Stimulated activated CD4-positive, alpha-beta T cell treated with anti-CD3 and anti-CD28 coated beads, Interleukin-4, amount 100 ng/mL, for 4 hours (primary cell): ENCODE measurements at places on chromosomes 6 and 20.

DNA sequence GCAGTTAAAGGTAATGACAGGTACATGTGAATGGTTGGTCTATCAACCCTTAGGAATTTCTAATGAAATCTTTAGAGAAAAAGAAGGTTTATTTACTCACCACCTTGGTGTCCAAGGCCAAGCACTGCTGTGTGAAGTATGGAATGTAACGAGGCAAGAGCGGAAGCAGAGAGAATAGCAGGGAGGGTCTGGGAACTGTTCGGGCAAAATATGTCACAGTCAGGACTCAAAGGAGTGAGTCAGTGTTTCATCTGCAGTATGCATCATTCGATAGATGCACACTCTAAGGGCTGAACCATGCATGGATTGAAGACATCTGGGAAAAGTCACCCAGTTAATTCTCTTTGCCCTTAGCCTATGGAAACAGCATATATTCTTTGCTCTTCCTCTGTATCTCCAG is 33.2 kb downstream of the ADGRF5 start:
- DNase-seq, result no peak

DNA sequence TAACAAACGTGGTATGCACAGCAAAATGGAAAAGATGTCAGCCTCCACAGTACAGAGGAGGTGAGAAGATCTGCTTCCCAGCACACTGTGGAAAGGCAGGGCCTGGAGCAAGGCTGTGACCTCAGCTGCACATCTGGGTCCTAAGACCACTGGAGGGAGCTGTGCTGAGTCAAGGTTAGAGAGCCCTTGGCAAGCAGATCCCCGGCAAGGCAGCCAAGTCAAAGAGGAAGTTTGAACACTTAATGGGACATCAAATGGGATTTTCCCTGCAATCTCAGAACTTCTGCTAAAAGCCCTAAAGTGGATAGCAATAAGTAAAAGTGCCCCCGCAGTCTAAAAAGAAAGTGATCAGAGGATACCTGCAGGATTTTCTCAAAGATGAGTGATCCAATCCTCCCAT is 39.5 kb downstream of the UNC5CL start:
- no peak for DNase-seq

DNA sequence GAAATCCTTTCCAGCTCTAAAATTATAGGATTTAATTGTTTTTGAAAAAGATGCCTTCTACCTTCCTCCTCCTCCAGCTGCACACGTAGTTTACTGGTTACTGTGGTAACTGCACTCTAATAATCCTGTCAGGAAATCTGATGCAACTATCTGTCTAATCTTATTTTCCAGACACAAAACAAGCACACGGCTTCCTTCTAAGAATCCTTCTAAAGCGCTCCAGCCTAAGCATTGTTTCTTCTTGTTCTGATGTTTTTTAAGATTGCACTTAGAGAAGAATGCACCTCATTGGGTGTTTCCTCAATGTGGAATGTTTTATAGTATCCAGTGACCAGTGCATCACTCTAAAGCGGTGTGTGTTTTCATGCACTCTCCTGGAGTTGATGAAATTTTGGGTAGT is 63.6 kb downstream of the CARMIL1 start:
- DNase-seq, result no peak

GRCh38 chr6:144036064-144036834 is 28.2 kb upstream of the PLAGL1 start:
- DNase-seq, result no peak

- no peak for DNase-seq
Observed at GRCh38 chr20:31836853-31837608, 8.4 kb downstream of the FOXS1 start.

GRCh38 chr6:87250019-87250418 is 72.4 kb upstream of the SMIM8 start:
- no peak for DNase-seq

DNA sequence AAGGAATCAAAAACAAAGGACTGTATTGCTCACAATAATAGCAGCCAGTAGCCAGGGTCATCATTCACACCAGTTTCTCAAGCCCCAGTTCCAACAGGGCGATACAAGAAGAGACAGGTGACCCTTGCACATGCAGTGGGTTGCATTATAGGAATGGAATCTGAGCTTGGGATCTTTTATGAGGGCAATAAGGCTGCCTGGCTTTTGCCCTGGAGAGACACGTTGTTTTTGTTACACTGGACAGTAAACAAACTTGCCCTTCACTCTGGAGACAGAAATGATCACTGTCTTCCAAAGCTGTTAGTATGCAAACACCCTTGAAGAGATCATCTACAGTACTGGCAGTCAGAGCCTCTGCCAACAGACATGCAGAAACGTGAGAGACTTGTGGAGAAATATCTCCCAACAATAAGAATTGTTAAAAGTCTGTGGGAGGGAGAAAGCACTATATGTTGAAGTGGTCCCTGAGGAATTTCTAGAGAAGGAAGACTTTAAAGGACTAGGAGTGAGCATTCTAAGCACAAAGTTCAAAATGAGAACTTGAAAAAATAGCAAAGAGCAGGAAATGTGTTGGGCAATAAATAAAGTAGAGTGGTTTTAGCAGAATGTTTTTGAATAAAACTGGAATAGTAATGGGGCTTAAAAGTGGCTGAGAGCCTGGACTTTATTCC is 6.2 kb upstream of the COL12A1 start:
- DNase-seq, result no peak

DNA sequence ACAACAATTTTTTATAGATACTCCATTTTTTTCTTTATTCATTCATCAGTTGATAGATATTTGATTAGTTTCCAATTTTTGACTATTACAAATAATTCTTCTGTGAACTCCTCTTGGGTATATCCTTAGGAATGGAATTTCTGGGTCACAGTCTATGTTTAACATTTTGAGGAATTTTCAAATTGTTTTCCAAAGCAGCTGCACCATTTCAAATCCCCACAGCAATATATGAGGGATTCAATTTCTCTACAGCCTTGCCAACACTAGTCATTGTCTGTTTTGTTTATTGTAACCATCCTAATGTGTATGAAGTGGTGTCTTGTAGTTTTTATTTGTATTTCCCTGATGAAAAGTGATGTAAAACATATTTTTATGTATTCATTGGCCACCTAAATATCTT is 320.3 kb upstream of the DEFB112 start:
- DNase-seq, result no peak

DNA sequence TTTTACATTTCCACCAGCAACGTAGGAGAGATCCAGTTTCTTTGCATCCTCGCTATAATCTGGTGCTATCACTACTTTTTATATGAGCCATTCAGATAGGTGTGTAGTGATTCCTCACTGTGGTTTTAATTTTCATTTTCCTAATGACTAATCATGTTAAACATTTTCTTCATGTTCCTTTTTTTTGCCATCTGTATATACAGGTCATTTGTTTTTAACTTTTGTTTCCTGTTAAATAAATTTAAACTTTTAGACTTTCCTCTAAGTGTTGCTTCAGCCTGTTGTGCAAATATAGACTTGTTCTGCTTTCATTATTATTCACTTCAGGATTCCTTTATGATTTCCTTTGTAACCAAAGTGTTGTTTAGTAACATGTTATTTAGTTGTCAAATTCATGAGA is 697.4 kb downstream of the PTPRT start:
- DNase-seq, result no peak

- no peak for DNase-seq
Observed at GRCh38 chr20:36145877-36146707, 8.4 kb upstream of the EPB41L1 start.

DNA sequence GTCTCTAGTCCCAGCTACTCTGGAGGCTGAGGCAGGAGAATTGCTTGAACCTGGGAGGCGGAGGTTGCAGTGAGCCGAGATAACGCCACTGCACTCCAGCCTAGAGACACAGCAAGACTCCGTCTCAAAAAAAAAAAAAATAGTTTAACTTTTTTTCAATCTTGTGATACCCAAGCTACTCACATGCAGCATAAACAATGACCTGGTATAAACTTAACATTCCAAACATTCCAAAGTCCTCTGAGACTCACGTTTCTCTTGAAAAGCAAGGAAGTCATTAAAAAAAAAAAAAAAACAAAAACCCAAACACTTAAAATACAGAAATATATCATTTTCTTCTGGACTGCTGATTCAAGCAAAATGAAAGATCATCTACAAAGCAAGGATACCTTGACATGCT is 14.3 kb downstream of the CRNKL1 start:
- no peak for DNase-seq

- DNase-seq, result no peak
Observed at GRCh38 chr20:24987244-24987643, 5.3 kb downstream of the APMAP start.

DNA sequence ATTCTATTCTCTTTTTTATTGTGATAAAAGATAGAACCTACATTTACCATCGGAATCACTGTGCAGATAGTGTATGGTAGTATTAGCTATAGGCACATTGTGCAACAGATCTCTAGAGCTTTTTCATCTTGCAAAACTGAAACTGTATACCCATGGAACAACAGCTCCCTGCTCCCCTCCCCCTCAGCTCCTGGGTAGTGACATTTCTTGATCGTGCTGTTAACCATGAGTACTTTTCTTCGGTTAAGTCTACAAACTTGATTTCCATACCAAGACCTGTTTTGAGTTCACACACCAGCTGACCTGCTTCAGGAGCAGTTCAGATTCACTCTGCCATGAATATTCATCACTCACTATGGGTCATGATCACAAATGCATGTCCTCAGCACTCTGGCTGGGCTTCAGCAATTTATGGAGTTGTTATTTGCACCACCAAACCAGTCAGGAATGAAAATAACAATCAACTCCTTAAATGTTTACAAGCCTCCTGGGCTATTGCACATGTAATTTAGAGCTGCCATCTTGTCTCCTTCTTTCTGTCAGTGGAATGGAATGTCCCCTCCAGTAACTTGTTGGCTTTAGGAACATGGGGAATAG is 32.8 kb downstream of the PRDM1 start:
- DNase-seq, result no peak
